ENCODE measurements at places on chromosomes 6 and 20. TPM values are rescaled to one million over a fixed set of nuclear protein-coding genes. Genes with fewer than 3 reads are reported as not detected.

UNC5CL gene
- 2.3 TPM for total RNA-seq

BHLHE23 gene
- 0.44 TPM for total RNA-seq

DNA sequence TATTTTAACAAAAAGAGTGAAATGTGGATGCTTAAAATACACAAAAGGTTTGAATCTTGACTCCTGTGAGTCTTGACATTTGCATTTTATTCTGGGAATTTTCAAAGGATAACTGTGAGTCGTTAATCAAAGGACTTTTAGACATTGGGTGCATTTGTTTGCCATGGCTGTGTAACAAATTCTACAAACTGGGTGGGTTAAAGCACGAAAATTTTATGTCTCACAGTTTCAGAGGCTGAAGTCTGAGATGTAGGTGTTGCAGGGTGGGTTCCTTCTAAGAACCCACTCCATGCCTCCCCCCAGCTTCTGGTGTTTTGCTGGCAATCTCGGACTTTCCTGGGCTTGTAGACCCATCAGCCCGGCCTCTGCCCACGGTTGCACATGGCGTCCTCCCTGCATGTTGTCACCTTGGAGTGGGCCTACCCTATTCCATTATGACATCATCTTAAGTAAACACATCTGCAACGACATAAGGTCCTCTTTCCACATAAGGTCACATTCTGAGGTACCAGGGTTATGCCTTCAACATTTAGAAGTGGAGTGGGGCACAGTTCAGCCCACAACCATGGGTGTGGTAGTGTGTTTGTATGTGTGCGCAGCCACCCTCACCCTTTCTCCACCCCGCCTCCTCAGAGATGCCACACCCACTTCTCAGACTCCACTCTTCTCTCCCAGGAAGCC lies 113.1 kb downstream of the FOXA2 start:
- DNase-seq = no peak

DNA sequence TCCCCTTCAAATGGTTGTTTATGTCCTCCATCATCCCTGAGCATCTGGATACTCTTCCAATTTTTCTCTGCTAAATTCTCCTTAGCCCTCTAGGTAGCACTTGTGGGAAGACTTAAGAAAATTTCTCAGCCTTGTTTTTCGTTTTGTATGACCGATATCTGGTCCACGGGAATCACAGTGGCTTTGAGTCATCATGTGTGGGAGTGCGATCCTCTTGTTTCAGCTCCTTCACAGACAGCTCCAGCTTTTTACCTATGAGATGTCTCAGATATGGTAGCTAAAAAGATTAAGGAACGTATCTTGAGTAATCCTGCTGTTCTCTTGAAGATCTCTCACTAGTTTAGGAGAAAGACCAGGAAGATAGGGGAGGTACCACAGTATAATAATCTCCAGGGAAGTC lies 196.1 kb downstream of the GRM1 start:
- no peak for DNase-seq

- DNase-seq = no peak
Observed at GRCh38 chr20:43442282-43442880, 15.3 kb upstream of the SRSF6 start.

- DNase-seq = no peak
Observed at GRCh38 chr6:110528101-110528929, 51.9 kb upstream of the SLC22A16 start.

GRM1 gene
- total RNA-seq = not detected

- DNase-seq = no peak
Observed at GRCh38 chr6:91626911-91627310, 1040.0 kb upstream of the MAP3K7 start.

ECT2L gene
- total RNA-seq = not detected

MYB gene
- 3.7 TPM for total RNA-seq

DNA sequence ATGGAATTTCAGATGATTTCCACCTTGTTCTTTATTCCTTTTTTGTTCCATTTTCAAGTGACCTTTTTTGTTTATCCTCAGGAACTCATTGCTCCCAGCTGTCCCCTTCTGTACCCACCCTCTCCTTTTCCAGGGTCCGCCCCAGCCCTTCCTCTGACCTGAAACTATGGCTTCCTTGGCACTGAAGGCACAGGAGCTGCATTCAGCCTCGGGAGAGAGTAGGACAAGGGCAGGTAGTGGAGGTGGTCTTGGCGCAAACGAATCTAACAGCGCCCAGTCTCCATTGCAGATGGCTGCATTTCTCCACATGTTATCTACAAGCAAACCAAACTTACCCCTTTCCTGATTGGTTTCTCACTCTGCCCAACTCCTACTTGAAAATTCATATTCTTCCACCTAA lies 8.8 kb upstream of the ULBP2 start:
- peak; percentile 43 for DNase-seq

- DNase-seq = no peak
Observed at GRCh38 chr6:157912326-157912725, 69.3 kb upstream of the SYNJ2 start.

DNA sequence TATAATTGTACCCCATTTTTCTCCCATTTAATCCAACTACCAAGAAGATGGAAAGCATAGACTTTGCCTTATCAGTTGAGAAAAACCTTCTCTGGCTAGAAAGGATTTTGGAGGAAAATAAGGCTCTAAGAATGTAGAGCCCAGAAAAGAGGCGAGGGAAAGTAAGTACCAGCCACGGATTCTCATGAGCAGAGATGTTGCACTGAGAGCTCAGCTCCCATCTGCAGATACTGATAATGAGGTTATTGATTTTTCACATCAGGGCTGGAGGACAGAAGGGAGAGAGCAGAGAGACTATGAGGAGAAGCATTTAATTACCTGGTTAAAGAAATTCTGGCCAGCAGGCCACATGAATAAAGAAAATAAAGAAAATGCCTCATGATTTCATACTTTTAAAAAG lies 104.4 kb upstream of the FAM184A start:
- no peak for DNase-seq

BPIFA1 gene
- not detected for total RNA-seq

DNA sequence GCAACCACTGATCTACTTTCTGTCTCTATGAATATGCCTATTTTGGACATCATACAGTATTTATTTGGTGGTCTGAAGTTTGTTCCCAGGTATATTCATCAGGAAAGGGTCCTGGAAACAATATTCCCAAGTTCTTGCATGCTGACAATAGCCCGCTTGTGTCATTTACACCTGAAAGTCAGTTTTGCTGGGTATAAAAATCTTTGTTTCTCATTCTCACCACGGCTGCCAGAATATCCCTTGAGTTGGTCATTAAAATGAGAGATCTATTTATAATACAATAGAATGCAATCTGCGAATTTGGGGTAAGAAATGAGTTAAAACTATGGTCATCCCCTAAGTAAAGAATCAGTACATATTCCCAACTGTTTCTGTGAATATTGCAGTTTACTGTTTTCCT lies 79.0 kb downstream of the MAN1A1 start:
- no peak for DNase-seq

IRF4 gene
- total RNA-seq = 24.7 TPM

RGS17 gene
- not detected for total RNA-seq

DNA sequence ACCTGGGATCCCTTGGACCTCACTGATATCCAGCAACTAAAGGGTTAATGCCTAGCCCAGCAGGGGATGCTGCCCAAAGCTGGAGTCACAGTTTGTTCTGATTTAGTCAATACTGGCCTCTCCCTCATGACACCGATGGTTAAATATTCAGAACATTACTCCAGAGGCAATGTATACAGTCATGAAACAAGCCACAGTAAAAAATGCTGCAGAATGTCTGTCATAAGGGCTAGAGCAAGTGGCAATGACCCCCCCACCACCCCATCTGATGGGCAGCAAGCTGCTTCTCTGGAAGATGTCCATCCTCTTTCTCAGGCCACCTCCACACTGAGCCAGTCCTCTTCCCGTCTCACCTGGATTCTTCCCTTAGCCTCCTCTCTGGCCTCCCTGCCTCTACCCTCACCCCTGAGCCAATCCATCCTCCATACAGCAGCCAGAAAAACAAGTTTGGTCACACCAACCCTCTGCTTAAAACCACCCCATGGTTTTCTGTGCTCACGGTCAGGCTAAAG lies 99.0 kb upstream of the KCNG1 start:
- no peak for DNase-seq

ZBTB22 gene
- total RNA-seq = 9.3 TPM

- DNase-seq = no peak
Observed at GRCh38 chr20:43870484-43870883, 44.2 kb upstream of the TOX2 start.

DNA sequence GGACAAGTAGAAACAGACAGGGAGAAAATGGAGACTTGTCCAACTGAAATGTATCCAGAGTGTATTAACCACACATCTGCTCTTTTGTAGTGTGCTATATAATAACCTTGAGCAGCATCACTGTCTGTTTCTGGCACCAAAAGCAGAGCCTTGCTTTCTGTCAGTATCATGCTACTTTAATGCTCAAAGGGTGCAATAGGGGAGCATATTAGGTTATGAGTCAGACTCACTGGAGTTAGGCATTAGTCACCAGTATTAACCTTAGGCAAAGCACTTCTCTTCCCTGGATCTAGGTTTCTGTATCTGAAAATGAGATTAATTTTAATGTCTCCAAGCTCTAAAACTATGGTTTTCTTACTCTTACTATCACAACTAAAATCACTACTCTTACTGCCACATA lies 280.1 kb downstream of the TFAP2B start:
- no peak for DNase-seq

DNA sequence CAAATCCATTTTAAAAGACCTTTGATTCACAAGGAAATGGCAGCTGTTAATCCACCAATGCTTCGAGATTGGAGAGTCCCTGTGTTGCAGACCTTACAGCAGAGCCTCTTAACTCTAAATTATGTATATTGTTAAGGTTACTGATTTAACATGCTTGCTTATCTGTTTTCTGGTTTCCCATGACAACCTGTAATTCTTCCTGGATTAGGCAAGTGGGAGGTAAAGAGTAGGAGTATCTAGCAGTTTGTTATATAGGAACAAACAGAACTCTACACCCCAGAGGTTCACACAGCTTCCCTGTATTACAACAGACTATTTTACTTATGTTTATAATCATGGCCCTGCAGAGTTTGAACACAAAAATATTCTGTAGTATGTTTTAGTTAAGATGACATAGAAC lies 39.5 kb downstream of the NKX2-4 start:
- DNase-seq = no peak

GRCh38 chr6:39263303-39264037 lies 34.2 kb upstream of the KCNK5 start:
- no peak for DNase-seq

GRCh38 chr20:32589256-32589655 lies 4.1 kb upstream of the NOL4L start:
- no peak for DNase-seq

DNA sequence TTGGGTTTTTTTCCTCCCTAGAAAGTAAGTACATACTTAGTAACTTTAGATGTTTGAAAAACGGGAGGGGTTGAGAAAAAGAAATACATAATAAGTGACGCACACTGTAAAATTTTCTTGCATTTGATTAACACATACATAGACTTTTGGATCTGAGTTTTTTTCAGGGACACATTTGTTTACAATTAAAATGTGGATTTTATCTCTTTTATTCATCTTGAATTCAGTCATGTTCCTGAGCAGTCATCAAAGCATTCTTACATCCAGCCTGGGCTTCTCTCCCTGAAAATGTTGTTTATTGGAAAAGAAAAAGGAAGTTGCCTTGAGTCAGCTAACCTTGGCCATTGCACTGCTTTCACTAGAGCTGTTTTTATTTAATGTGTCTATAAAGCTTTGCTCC lies 8.7 kb upstream of the RPP40 start:
- no peak for DNase-seq

- no peak for DNase-seq
Observed at GRCh38 chr6:23184351-23184750, 615.0 kb downstream of the HDGFL1 start.

- DNase-seq = no peak
Observed at GRCh38 chr6:56594699-56595098, 48.0 kb downstream of the DST start.

GRCh38 chr6:146546443-146547043 lies 2.9 kb downstream of the RAB32 start:
- no peak for DNase-seq

SNAI1 gene
- total RNA-seq = 3.1 TPM

DNA sequence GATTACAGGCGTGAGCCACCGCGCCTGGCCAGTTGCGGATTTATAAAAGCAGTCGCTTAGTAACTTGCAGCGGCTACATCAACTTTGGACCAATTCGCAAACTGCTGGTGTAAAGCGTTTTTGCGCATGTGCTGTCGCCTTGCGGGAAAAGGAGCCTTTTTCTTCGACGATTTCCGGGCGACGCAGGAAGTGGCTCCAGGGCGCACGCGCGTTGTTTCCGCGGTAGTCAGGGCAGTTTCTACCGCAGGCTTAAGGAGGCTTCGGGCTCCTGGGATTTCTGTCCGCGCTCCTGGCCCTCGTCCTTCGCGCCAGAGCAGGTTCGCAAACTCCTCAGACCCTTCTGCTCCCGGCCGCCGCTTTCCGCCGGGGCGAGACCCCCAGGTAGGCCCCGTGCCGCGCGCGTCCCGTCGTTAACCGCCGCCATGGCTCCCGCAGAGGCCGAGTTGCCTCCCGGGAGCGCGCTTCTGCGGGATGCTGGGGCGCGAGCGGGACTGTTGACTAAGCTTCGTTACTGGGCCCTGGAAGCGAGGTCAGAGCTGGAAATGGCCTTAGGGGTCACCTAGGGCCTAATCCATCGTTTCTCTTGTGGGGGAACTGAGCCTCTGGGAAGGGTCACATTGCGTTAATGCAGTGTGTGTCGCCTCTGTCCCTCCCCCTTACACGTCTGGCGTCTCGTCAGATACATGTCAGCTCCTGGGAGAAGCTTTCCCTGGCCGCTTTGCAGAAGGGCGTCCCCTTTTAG lies at the start of gene RAE1:
Gene RAE1, plus strand, starts transcription at position 214 of the 742 bp plus-strand sequence. CDS start 2,784 bp downstream, outside the sequence.
- DNase-seq = peak; percentile 97

DNA sequence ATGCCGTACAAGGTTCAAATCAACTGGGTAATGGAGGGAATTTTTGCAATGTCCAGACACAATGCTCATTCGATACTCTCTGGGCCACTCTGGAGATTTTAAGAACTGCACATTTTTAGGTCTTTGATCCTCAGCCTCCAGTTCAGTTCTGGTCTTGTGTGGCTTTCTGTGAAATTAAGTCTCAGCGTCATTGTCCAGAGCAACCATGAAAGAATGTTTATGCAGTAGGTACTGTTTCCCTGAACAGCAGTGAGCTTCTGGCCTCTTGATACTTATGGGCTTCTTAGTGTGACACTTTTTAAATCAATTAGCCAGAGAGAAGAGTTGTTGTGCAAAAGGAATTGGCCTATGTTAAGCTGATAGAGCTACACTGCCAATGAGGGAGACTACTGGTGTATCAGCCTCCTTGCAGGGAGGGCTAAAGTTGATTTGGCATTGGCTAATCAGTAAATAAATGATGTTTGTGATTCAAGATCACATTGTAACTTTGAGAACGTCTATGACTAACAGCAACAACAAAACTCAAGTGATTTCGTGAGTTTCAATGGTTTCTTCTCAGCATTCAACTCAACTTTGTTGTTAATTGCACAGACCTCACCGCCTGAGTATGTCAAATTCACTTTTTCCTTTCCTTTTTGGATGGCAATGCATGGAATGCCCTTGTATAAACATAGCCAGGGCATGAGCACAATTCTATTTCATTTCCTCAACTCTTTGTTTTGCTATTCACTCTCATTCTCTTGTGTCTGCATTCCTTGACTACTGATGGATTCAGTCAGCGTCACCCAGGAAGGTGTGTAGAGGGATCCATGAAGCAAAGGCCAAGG lies 85.1 kb downstream of the GJA1 start:
- no peak for DNase-seq

- DNase-seq = peak; percentile 100
Observed at GRCh38 chr20:35615667-35616464, at the start of gene SPAG4. Gene SPAG4, plus strand, starts transcription at chr20:35615829. Its CDS starts 175 bp downstream, at chr20:35616004.

- no peak for DNase-seq
Observed at GRCh38 chr6:44222486-44223318, 693 bp upstream of the SLC29A1 start.

C6orf132 gene
- total RNA-seq = 0.06 TPM

MTFR2 gene
- total RNA-seq = 1.5 TPM

MROH8 gene
- 1.1 TPM for total RNA-seq

SLC35B3 gene
- total RNA-seq = 1.8 TPM

- DNase-seq = no peak
Observed at GRCh38 chr6:150271501-150272263, 97.1 kb upstream of the IYD start.

All from CD8-positive, alpha-beta T cell (primary cell).